HCT116 (cell line): ENCODE measurements at places on chromosomes 6 and 20.

DNA sequence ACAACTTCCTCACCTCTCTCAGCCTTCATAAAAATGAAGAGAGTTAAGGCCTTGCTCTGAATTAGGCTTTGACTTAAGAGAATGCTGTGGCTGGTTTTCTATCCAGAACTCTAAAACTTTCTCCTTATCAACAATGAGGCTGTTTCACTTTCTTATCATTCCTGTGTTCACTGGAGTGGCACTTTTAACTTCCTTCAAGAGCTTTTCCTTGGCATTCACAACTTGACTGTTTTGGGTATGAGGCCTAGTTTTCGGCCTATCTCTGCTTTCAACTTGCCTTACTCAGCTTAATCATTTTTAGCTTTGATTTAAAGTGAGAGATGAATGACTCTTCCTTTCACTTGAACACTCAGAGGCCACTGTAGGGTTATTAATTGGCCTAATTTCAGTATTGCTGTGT, 4.3 kb upstream of the LOC128125822 start:
- H3K4me1 ChIP-seq, result peaks cover 21% of the 10 kb centered on the region
- no peak for DNase-seq
- H3K27ac ChIP-seq, result no peak overlapping the region

GRCh38 chr6:85192186-85192585, 257.7 kb upstream of the NT5E start:
- H3K4me3 ChIP-seq, result no peak overlapping the region
- no peaks in the 10 kb centered on the region for H3K36me3 ChIP-seq
- peaks cover 8% of the 10 kb centered on the region; the same call in 1 of the 2 replicates for H3K27me3 ChIP-seq
- peaks cover 6% of the 10 kb centered on the region; the same call in 1 of the 2 replicates for H3K4me1 ChIP-seq

- no peak for DNase-seq
- H3K27me3 ChIP-seq, result no peaks in the 10 kb centered on the region
- H3K4me1 ChIP-seq, result no peaks in the 10 kb centered on the region
- no peaks in the 10 kb centered on the region for H3K36me3 ChIP-seq
Observed at GRCh38 chr6:84560436-84561390, 203.7 kb downstream of the TBX18 start.

- no peaks in the 10 kb centered on the region for H3K27me3 ChIP-seq
- H3K4me1 ChIP-seq, result no peaks in the 10 kb centered on the region
- H3K27ac ChIP-seq, result no peak overlapping the region
- DNase-seq, result no peak
- no peak overlapping the region for H3K4me3 ChIP-seq
Observed at GRCh38 chr20:5085380-5085779, 34.4 kb downstream of the PCNA start.

DNA sequence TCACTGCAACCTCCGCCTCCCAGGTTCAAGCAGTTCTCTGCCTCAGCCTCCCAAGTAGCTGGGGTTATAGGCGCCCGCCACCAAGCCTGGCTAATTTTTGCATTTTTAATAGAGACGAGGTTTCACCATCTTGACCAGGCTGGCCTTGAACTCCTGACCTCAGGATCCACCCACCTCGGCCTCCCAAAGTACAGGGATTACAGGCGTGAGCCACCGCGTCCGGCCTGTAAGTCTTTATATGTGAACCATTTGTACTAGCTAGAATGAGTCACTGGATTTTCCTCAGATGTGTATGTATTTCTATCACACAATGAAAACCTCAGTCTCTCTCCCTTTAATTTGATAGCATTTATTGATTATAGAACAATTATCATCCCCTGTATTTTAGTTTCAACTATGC, 34.0 kb downstream of the ITCH start:
- DNase-seq, result no peak
- H3K27ac ChIP-seq, result no peak overlapping the region
- H3K36me3 ChIP-seq, result peaks cover 26% of the 10 kb centered on the region; the same call in 1 of the 2 replicates
- peaks cover 76% of the 10 kb centered on the region for H3K4me1 ChIP-seq

GRCh38 chr20:64096535-64096934, 10.8 kb downstream of the NPBWR2 start:
- no peak overlapping the region for H3K4me3 ChIP-seq
- no peak for DNase-seq
- peaks cover 1% of the 10 kb centered on the region; the same call in 1 of the 2 replicates for H3K4me1 ChIP-seq

- no peaks in the 10 kb centered on the region for H3K27me3 ChIP-seq
- no peaks in the 10 kb centered on the region for H3K36me3 ChIP-seq
- no peak overlapping the region for H3K27ac ChIP-seq
- no peak overlapping the region for H3K4me3 ChIP-seq
Observed at GRCh38 chr6:121533321-121533841, 97.9 kb downstream of the GJA1 start.

DNA sequence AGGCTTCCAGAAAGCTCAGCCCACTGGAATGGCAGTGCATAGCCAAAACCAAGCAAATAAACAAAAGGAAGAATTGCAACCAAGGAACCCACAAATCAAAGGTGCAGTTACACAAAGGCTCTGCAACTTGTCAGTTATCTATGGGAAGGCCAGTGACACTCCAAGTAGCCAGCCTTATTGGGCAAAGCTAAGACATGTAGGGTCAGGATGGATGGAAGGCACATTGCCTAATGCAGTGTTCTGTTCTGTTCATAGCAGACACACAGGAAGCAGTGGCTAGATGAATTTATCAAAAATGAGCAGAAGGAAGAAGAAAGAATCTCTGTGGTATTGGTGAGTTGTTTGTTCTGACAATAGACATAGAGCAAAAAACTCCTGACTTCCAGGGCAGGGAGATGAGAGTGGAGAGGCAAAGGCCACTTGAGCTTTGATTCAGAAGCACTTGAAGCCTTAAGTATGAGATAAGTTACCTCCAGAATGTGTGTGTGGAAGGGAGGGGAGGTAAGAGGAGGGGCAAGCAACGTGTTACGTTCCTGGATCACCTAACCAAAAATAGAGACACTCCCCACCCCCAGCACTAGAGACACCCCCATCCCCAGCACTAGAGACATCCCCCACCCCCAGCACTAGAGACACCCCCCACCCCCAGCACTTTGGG, 57.9 kb upstream of the AKAP12 start:
- no peak overlapping the region for H3K27ac ChIP-seq
- no peaks in the 10 kb centered on the region for H3K36me3 ChIP-seq
- H3K4me3 ChIP-seq, result no peak overlapping the region
- no peaks in the 10 kb centered on the region for H3K27me3 ChIP-seq
- H3K4me1 ChIP-seq, result no peaks in the 10 kb centered on the region

DNA sequence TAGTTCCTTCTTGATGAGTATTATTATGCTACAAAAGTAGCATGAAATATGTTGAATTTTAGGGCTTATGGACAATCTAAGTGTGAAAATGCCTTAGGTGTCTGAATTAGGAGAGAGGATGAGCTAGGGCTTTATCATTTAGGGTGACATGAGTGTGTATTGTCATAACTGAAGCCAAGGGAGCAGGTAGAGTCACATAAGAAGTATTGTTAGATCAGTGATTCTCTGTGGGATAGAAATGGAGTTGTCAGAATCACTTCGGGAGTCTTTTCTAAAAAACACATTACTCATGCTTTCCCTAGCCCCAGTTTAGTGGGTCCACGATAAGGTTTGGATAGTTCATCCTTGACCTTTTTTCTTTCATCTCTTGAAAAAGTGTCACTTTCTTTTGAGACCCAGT, 16.4 kb downstream of the ZFAND3 start:
- H3K27me3 ChIP-seq, result no peaks in the 10 kb centered on the region
- no peak overlapping the region for H3K4me3 ChIP-seq
- no peaks in the 10 kb centered on the region for H3K4me1 ChIP-seq
- H3K27ac ChIP-seq, result no peak overlapping the region
- DNase-seq, result no peak
